MM.1S (cell line): ENCODE measurements at places on chromosomes 6 and 20.

DNA sequence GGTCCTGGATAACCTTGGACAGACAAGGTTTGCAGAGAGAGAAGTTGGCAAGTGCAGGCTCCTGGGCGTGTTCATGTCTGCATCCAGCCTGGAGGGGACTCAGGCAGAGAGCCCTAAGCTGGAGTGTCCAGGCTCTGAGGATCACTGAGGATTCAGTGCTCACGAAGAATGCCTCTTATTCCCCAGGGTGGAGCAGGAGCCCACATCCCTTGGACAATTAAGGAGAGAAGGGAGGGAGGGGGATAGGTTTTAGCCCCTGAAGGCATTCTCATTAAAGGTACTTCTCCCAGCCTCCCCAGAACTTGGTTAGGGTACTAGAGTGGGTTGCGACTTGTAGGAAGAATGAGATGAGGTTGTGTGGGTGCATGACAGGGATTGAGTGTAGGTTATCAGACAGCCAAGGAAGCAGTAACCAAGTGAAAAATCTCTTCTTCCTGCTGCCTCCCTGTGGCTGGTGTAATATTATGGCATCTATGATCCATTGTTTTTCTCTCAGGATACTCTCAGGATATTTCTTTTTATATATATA is 680 bp downstream of the HLA-DPB1 start:
- H3K27ac ChIP-seq, result no peak overlapping the region
- H3K4me3 ChIP-seq, result peak overlapping the region; percentile 67
- no peak for DNase-seq

GRCh38 chr6:56840467-56841380 is 114.2 kb upstream of the BEND6 start:
- peaks cover 29% of the 10 kb centered on the region for H3K4me1 ChIP-seq
- no peaks in the 10 kb centered on the region for H3K36me3 ChIP-seq
- no peak overlapping the region for H3K27ac ChIP-seq
- DNase-seq, result no peak
- no peaks in the 10 kb centered on the region for H3K27me3 ChIP-seq

GRCh38 chr6:142830807-142831206 is 114.2 kb downstream of the HIVEP2 start:
- no peaks in the 10 kb centered on the region for H3K4me1 ChIP-seq
- DNase-seq, result no peak
- H3K36me3 ChIP-seq, result no peaks in the 10 kb centered on the region
- no peak overlapping the region for H3K27ac ChIP-seq
- H3K27me3 ChIP-seq, result no peaks in the 10 kb centered on the region
- H3K4me3 ChIP-seq, result no peak overlapping the region

- H3K36me3 ChIP-seq, result no peaks in the 10 kb centered on the region
- peaks cover 12% of the 10 kb centered on the region; the same call in 1 of the 2 replicates for H3K4me1 ChIP-seq
- peak overlapping the region; percentile 65; the same call in 1 of the 2 replicates for H3K27ac ChIP-seq
- DNase-seq, result peak; percentile 89
- H3K27me3 ChIP-seq, result no peaks in the 10 kb centered on the region
- H3K4me3 ChIP-seq, result peak overlapping the region; percentile 22; the same call in 1 of the 2 replicates
Observed at GRCh38 chr6:166488076-166488685, 98.3 kb downstream of the RAMACL start.

DNA sequence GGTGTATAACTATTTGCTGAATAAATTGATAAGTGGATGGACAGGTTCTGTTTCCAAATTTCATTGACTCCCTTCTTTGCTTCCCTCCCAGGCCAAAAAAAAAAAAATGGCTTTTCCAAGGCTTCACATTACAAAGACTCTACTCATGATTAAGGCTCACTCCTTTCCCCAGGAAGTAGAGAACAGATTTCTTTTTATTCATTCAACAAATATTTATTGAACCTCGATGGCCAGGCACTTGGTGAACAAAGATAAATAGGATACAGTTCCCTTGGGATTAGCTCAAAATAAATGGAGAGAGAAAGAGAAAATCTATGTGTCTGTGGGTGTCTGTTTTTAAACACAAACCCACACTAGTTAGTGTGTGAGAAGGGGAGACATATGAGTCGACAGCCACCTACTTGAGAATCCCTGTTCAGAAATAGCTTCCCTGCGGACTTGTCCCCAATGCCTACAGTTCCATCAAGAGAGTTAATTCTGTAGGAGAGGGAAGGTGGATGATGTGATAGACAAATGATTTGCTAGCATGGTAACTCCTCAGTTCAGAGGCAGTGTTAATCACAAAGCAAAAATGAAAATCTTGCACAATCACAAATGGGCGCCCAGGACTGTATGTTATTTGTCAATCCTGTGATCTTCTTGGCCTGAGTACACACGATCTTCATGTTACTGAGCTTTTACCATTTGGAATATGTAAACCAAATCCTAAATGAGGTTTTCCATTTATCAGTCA is 20.3 kb downstream of the TRAF3IP2 start:
- H3K4me3 ChIP-seq, result no peak overlapping the region
- H3K4me1 ChIP-seq, result no peaks in the 10 kb centered on the region
- H3K27me3 ChIP-seq, result no peaks in the 10 kb centered on the region
- DNase-seq, result no peak

GRCh38 chr20:51236421-51236820 is 213.5 kb upstream of the KCNG1 start:
- H3K4me1 ChIP-seq, result no peaks in the 10 kb centered on the region
- no peak overlapping the region for H3K27ac ChIP-seq
- H3K27me3 ChIP-seq, result no peaks in the 10 kb centered on the region; the same call in 1 of the 2 replicates
- no peak for DNase-seq

DNA sequence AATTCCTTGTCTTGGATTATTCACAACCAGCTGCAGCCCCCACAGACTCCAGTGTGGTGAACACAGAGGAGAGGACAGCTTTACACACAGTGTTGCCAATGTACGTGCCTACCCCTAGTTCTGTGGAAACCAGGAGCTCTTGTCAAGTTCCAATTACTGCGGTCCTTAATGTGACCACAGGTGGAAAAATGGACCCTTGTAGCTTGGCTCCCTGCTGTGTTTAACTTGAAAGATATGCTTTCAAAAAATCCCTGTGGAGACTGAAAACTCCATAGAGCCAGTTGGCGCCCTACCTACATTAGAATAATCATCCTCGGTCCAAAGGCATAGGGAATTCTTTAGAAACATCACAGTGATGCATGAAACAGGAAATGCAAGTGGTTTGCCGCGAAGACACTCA is 118.3 kb upstream of the SLC22A23 start:
- H3K27me3 ChIP-seq, result no peaks in the 10 kb centered on the region
- H3K4me3 ChIP-seq, result no peak overlapping the region
- H3K27ac ChIP-seq, result no peak overlapping the region
